H4 (cell line): ENCODE measurements at places on chromosomes 4 and X. TPM values are rescaled to one million over a fixed set of nuclear protein-coding genes. Genes with fewer than 3 reads are reported as not detected.

Gene ADH1A
- total RNA-seq: not detected in 2 replicates

Gene SASH3
- not detected in 2 replicates for total RNA-seq

Gene HAND2
- 0.06 and 1.2 TPM in 2 replicates for total RNA-seq

Gene FAAH2
- total RNA-seq: not detected in 2 replicates

Gene ATOH1
- total RNA-seq: not detected in 2 replicates

Gene LINC00632
- 0.54 and 1.5 TPM in 2 replicates for total RNA-seq

Gene PAK3
- 0.56 and 0.68 TPM in 2 replicates for total RNA-seq

- no peak for DNase-seq
Observed at GRCh38 chr4:79923281-79923680, 149.7 kb downstream of the ANTXR2 start.

DNA sequence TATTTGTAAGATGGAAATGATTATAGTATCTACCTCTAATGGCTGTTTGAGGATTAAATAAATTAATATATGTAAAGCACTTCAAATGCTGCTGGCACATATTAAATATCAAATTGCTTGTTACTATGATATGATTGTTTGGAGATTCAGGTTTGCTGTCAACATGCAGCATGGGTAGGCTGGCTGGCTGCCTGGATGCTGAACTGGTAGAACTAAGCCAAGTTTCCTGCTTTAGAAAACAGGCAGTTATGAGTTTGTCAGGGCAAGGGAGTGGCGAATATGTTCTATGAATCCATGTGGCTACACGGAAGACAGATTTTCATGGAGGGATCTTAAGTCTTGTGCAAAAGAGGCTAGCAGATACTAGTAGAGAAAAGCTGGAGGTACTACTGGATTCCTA, 239.6 kb downstream of the GBA3 start:
- no peak for DNase-seq

DNA sequence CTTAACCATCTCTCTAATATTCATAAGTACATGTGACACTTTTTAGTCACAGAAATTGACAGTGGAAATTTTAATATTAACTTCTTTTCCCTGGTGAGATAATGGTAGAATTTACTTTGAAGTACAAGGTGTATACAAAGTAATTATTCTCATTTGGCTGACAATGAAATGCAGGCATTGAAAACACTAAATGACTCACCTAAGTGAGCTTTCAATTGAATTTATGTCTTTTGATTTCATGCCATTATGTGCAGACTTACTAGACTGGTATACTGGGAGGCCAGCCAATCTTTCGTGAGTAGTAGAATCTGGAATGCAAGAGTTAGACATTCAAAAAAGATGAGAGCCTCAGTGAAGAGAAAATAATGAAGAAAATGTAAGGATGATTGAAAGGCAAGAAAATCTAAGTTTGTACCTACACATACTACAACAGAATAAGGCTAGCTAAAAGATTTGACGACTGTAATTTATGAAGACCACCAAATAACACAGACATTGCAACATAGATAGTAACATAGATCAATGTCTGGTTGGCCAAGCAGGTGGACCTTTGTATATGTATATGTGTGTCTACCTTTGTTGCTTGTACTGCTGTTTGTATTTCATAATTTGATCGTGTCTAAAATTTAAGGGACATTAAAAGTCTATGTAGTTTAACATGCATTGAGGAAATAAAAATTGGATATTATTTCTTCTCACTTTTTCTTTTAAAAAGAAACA, 459.7 kb downstream of the IL15 start:
- DNase-seq: peak; percentile 73

DNA sequence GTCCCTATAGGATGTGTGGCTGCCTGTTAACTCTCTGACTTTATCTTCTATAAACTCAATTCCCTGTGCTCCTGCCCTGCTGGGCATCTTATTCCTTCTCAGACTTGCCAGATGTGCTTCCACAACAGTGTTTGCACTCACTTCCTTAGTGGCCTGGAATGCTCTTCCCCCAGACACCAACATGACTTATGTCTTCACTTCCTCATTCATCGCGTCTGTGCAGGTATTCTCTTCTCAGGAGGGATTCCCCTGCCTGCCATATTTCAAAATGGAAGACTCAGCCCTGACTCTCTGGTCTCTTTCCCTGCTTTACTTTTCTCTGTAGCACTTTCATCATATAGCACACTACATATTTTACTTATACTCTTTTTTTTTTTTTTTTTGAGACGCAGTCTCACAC, 344.0 kb downstream of the CENPC start:
- DNase-seq: no peak

DNA sequence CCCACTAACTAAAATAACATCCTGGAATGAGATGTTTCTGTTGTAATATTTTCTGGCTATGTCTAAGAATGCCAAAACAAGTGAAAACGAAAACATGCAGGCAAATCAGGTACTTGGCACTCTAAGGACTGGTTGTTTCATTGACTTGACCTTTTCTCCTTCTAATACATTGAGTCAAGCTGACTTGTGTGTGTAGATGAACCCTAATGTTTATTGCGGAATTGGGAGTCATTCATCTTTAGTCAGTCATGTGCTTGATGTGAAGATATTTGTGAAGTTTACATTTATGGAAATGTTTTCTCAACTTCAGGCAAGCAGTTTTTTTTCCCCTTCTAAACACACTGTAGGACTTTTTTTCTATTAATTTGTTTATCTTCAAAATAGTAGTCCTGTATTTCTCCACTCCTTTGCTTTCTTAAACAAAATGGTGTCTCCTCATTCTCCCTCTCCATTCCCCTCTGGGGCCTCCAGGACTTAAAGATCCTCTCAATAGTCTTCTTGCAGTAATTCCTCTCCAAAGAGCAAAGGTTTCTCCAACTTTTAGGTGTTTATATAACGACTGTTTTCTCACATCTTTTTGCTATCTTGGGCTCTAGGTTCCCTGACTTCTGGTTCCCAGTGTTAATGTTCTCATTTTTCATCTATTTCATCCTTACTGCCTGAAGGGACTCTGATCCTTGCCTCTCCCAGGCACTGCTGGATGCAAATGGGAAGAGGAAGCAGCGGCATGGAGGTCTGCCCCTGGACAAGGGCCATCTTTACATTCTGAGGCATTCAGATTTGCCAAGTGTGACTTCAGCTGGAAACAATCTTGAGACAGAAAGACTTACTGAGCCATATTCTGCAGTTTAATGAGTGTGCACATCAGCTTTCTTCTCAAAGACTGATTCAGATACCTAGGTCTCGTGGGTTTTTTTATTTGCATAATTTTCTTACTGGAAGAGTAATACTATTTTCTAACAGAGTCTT, 166.4 kb downstream of the ARHGAP6 start:
- peak; percentile 43 for DNase-seq

- DNase-seq: no peak
Observed at GRCh38 chrX:46703980-46704379, 54.9 kb downstream of the SLC9A7 start.

- DNase-seq: peak; percentile 84
Observed at GRCh38 chr4:155604718-155605626, 61.7 kb upstream of the GUCY1A1 start.

- DNase-seq: peak; percentile 33
Observed at GRCh38 chr4:121822796-121823504, 733 bp downstream of the CCNA2 start.

DNA sequence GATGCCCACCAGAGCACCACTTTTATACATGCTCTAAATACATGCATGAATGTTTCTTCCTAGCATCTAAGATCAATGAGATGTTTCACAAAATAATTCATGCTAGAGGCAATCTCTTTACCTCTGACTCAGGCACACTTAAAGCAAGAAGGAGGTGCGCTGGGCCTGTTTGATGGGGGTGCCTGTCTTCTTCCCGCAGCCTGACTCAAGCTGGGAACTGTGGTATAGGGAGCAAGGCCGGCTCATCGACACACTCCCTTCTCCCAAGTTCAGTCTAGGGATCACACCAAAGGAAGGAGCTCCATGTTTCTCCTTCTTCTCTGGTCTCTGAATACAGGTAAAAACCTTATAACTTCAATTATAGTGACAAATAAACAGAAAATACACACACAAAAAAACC, 333.8 kb upstream of the MAD2L1 start:
- DNase-seq: no peak

GRCh38 chrX:154509455-154509854, 6.6 kb downstream of the FAM3A start:
- no peak for DNase-seq

DNA sequence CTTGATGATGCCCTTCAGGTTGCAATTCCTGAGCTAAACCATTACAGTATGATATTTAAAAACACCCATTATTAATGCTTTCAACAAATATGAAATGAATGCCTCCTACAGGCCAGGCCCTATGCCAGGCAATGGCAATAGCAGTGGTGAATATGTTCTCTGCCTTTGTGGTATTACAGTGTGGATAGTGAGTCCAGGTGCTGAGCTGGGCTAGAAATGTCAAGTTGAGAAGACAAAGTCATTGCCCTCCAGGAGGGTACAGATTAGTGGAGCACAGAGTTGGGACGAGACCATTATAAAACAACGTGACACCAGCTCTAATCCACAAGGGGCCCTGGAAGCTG, 81.9 kb downstream of the RBM47 start:
- no peak for DNase-seq
